ENCODE measurements at places on chromosomes 13 and 19. TPM values are rescaled to one million over a fixed set of nuclear protein-coding genes. Genes with fewer than 3 reads are reported as not detected.

DNA sequence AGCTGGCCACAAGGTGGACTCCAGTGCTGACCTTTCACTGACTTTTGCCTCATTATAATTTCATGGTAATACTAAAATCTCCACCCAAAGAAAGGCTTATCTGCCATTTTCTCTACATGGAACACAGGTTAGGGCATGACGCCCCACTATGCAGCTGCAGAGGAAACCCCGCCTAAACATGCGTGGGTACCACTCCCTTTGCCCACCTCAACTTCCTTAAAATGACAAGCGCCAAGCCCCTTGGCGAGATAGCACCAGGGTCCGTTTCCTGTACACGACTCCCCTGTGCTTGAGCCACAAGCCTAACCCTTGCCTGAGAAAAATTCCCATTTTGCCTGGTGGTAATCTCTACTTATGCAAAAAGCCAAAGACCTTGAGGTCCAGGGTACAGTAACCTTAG lies 36.0 kb upstream of the PABPC3 start:
- no peak for DNase-seq

DNA sequence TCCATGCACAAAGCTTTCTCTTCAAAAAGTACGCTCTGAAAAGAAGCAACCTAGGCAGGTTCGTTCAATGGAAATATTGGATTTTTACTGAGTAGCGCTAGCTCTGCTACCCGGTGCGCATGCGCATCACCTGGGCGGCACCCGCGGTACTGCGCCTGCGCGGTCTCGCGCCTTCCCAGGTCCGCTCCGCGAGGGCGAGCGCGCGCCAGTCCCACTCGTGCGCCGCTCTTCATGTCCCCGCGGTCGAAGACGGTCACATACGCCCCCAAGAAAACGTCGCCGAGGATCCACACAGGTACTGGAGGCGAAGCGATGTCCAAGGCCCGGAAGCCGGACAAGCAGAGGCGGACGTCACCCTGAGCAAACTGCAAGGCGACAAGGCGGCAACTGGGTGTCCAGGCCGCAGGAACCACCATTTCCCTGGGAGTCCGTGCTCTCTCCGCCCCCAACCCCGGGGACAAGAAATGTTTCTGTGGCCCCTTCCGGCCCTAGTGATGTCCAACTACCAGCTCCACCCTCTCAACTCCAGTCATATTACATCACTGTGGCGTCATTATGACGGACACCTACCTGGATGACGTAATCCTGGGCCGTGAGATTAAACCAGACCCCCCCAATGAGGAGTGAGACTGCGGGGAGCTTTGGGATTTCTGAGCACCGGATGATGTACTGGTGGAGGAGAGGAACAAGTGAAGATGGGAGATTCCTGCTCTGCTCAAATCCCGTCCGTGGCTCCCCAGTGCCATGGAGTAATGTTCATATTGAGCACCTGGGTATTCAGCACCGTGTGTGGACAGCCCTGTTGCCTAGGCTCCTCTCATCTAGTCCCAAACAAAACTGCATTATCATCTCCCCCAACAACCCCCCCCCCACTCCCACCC lies 4.8 kb upstream of the KCNC3 start:
- DNase-seq = peak; percentile 72

CERS1 gene
- 1.8 TPM for total RNA-seq

GNA15 gene
- total RNA-seq = 1.8 TPM

- DNase-seq = no peak
Measured at GRCh38 chr13:44816701-44817100, 172.6 kb downstream of the NUFIP1 start.

DNA sequence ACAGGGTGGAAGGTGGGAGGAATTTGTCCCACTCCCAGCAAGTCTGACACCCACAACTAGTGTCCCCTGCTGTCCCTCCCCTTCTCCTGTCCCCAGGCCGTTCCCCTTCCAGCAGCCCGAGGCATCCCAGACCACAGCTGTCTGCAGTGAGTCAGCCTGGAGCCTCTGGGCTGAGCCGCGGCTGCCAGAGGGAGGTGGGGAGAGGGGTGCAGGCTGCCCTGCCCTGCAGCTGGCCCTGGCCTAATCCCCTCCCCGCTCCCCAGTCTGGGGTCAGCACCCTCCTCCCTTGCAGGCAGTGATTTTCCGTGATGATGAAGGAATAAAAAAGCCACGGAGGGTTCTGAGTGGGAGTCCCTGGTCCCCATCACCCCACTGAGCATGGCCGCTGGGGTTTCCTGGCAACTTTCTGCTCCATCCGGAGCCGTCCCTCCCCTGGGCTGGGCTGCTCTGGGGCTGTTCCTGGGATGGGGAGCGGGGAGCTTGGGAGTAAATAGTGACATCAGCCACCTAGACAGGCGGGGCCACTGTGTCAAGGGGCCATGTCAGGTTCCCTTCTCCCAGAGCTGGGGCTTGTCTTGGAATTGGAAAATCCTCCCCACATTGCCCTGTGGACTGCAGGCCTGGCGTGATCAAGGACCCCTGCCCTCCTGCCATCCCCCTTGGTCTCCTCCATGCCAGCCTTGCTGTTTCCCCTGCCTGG lies 16.8 kb downstream of the SPC24 start:
- peak; percentile 93 for DNase-seq

ADGRE3 gene
- total RNA-seq = not detected

DNA sequence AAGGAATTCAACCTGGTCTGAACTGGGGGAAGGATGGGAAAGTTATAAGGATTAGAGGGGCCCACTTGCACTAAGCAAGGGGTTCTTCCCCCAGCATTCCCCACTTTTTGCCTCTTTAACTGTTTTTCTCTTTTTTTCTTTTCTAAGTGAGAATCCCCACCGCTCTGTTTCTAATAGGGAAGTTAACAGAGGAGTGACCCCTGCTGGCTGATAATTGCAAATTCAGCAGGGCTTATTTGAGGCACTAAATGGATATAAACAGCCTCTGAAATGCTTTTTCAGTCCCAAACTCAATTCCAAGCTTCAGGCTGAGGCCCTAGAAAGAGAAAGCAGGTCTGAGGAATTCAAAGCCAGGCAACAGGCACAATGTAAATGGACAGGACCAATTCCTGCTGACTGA lies 38.2 kb upstream of the CEACAM21 start:
- DNase-seq = no peak

- DNase-seq = no peak
Measured at GRCh38 chr13:106052200-106052767, 483.2 kb downstream of the EFNB2 start.

Measured in right cardiac atrium (tissue), 5 donors.